Omental fat pad (tissue), 4 donors: ENCODE measurements at places on chromosomes 11 and 22.

DNA sequence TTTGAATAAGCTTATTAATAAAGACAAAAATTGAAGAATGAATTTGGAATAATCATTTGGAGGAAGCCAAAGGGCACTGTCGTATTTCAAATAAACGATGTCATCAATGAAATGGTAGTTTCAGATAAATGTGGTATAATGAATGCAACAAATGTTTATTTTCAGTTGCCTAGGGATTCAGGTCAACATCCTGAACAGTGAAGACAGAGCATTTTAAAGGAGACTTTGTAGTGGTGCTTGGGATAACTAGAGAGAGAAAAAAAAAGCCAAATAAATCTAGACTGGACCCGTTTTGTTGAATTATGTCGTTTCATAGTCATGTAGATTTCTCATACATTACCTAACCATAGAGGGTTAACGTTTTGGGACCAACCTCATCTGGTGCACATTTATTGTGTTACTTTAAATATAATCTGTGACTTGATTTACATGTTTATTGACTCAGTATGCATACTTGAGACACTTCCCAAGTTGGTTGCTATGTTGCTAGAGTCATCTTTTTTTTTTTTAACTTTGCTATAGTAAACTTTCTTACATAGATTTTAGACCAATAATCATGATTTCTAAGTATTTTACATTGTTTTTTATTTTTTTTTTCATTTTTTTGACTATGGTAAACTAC, 111.1 kb downstream of the NCAM1 start:
- no peak for DNase-seq

- no peak for DNase-seq
Observed at GRCh38 chr11:58905011-58905720, 34.1 kb upstream of the GLYATL1 start.

- no peak for DNase-seq
Observed at GRCh38 chr11:69889400-69890318, 70.4 kb upstream of the FGF3 start.

DNA sequence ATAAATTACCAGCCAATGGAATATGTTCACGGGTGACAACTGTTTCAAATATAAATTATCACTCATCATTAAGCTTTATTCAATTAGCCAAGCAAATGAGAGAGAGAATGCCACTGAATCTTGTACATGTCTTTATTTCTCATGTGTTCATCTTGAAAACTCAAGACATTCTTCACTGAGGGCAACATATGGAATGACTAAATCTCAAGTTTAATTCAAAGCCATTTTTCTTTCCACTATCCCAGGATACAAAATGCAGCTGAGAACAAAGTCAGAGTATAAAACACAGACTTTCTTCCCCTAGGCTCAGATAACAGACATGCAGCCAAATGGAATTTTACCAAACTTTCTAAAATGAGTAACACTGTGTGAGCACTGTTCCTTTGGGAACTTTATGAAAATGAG, 12.1 kb upstream of the BBOX1 start:
- DNase-seq, result no peak

- DNase-seq, result no peak
Observed at GRCh38 chr11:6557761-6558674, 45.4 kb downstream of the RRP8 start.

GRCh38 chr11:2748061-2748813, 48.4 kb upstream of the KCNQ1OT1 start:
- no peak for DNase-seq

GRCh38 chr11:20089796-20090653, 70.2 kb downstream of the DBX1 start:
- DNase-seq, result no peak

DNA sequence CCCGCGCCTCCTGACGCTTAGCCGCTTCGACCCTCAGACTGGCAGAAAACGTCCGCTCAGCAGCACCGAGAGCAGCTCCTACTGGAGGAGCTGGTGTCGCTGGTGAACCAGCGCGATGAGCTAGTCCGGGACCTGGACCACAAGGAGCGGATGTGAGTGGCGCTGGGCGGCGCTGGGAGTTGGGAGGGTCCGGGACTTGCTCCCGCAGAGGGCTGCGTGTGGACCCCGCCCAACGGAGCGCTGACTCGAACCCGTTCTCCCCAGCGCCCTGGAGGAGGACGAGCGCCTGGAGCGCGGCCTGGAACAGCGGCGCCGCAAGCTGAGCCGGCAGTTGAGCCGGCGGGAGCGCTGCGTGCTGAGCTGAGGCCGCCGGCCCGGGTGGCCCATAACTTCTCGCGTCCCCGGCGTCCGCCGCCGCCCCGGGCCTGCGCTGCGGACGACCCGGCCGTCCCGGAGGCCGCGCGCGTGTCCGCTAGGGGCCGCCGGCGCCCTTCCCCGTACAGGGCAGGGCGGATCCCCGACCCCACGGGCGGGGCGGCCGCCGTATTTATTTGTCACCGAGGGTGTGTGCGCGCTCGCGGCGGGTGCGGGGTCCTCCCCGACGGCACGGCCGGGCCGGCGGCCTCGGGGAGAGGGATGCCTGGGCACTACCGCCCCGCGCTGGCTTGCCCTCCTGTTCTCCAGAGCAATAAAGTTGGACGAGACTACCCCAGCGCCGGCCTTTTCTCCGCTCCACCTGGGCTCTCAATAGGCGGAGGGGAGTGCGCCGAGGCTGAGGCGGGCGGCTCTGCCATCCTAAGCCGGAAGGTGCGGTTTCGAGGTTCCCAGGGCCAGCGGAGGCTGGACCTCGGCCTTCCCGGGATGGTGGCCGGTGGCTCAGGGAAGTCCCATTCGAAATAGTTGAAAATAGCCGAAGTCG, 3.4 kb downstream of the KCNK7 start:
- no peak for DNase-seq
